Stimulated activated CD8-positive, alpha-beta memory T cell treated with anti-CD3 and anti-CD28 coated beads, Interleukin-4, amount 100 ng/mL, for 4 hours (primary cell): ENCODE measurements at places on chromosomes 12 and 14.

GRCh38 chr14:105326891-105327694 is 12.5 kb downstream of the PACS2 start:
- no peak for DNase-seq

- no peak for DNase-seq
Observed at GRCh38 chr12:57838594-57839302, 7.8 kb downstream of the CTDSP2 start.

- no peak for DNase-seq
Observed at GRCh38 chr14:61065656-61066055, 84.6 kb downstream of the SLC38A6 start.

GRCh38 chr12:68425998-68426397 is 93.8 kb upstream of the MDM1 start:
- DNase-seq, result no peak

GRCh38 chr14:101776344-101776743 is 14.8 kb downstream of the PPP2R5C start:
- no peak for DNase-seq

DNA sequence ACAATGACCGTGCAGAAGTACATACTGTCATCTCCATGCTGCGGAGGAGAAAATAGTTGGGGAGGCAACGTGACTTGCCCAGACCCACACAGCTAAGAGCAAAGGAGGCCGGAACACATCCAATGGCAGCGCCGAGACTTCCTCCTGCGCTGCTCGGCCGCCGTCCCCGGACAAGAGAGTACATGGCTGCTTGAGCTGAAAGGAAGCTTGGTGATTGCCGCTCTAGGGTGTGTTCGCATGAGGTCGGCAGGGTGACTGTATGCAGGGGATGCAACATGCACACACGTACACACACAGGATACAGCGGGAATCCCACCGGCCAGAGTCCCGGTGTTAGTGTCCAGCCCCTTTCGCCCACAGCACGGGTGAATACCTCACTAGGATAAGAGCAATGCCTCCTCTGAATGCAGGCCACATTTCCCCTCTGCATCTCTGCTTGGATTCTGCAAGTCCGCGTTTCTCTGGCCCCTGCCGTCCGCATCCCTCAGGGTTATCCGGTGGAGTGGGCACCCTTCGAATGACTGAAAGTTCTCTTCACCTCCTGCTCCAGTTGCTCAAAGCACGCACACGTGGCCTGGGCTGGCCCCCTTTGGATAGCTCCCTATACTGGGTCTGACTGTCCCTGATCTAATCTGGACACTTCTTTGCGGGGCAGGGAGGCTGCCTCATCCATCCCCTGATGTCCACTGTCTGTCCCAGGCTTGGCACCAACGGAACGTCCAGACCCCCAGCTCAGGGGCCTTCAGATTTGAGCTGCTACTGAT is 78.8 kb downstream of the GSC start:
- DNase-seq, result no peak

- DNase-seq, result no peak
Observed at GRCh38 chr14:70289138-70289537, 70.3 kb downstream of the COX16 start.

GRCh38 chr14:94449930-94450329 is 2.7 kb downstream of the SERPINA11 start:
- DNase-seq, result no peak

- no peak for DNase-seq
Observed at GRCh38 chr14:25090716-25091454, 40.9 kb upstream of the STXBP6 start.

DNA sequence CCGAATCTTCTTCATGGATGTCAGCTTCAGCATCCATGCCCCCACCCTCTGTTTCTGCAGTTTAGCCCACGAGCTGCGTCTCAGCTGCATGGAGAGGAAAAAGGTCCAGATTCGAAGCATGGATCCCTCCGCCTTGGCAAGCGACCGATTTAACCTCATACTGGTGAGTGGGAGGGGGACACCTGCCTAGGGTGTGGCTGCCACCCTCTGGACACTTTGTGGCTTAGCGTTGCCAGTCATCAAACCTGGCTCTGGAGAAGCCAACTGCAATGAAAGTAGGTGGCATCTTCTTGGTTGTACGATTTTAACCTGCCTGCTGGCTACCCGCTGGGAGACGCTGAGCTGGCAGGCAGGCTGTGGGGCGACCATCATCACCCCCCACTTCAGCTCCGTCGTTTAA is 16.7 kb downstream of the DCAF4 start:
- no peak for DNase-seq

GRCh38 chr12:55972042-55972441 is 1.8 kb upstream of the RAB5B start:
- no peak for DNase-seq

DNA sequence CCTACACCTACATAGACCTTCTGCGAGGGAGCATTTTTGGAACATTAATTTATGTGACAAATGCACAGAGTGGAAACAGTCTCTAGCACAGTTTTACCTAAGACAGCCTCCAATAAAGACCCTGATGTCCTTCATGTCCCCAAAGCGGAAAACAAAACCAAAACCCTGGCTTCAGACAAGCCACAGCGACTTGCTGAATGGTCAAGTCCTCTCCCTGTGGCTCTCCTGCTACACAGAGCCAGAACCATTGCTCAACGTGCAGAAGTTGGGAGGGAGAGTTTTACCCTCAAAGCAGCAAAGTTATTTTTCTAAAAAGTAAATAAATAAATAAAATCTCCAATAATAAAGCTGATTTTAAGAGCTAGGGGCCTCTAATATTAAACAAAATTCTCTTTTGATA is 135.0 kb upstream of the TMEM132C start:
- DNase-seq, result no peak

- no peak for DNase-seq
Observed at GRCh38 chr12:132249689-132250478, 79.5 kb downstream of the GALNT9 start.

DNA sequence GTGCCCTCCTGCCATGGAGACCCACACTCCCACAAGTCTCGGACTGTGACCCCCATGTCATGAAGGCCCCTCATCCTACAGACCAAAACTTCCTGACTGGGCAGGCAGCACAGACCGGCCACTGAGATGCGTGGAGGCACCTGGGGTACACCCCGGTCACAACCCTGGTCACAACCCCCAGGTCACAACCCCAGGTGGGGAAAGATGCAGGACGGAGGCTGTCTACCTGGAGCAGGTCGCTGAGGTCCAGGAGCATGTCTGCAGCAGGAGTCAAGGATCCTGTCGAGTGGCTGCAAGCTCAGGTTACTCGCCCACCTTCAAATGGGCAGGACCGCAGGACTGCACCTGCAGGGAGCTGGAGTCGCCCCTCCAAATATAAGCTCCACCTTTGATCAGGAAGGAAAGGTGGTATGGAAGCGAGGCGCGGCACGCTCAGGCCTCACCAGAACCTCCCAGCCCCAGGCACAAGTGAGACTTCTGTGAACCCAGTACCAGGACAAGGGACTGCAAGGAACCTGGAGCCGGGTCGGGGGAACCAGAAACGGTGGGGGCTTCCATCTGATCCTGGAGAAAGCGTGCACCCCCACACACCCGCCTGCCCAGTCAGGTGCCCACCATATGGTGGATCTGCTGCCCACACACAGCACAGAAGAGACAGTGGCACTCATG is 8.1 kb downstream of the BTBD6 start:
- DNase-seq, result no peak

DNA sequence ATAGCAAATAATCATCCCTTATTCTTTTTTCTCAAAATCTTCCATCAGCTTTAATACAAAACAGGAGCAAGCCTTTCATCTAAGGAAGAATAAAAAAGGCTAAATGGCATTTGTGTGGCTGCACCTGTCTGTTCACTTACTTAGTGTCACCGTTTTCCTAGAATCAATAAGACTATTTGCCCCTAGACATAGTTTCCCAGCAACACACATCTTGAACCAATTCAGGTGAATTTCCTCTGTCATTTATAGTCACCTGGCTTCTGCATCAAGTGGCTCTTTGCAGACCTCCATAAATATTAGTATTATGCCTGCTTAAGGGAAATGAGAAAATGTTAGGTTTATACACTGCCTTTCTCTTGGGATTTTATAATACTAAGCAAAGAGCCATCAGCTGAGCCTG is 17.4 kb upstream of the GCH1 start:
- no peak for DNase-seq

DNA sequence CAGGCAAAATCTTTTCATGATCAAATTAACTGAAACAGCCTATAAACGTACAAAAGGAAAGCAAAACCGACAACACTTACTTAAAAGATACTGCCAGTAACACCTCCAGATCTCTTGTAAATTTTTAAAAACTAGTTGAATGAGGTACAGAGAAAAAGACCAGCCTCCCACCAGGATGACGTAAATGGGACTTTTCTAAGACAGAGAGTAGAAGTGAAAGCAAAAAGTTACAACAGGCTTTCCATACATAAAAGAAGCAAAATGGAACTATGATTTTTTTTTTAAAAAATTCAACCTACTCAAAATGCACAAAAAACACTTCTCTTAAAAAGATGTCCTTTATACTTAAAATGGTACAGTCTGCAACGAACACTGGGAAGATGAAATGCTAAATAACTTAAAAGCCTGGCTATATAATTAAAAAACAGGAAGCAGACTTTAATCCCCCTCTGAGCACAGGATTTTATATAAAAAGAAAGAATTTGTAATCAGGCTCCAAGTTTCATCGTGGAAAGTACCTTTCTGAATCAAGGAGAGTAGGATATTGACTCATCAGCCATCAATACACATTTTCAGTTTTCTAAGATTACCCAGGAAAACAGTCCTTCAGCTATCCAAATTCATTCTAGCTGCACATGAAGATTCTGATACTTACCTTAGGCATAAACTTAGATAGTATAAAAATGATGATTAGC is 14.2 kb upstream of the MYO1A start:
- no peak for DNase-seq

DNA sequence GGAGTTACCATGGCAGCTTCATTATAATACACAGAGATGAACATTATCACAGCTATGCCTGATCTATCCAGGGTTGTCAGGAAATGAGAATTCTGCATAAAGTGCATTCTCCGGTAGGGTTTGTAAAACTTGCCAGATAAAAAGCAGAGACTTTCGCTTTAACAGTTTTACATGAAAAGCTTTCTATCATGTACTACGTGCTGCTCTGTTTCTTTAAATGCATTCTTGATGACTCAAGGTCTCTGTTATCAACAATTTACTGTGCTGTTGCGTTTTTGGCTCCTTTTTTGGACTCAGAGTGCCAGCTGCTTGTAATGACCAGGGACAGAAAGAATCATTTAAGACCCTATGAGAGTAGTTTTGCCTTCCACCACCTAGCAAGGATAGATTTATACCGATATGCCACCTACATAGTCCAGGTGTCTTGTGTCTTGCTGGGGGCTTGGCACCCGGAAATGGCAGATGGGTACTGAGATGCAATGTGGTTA is 371.2 kb downstream of the BTG1 start:
- DNase-seq, result no peak

DNA sequence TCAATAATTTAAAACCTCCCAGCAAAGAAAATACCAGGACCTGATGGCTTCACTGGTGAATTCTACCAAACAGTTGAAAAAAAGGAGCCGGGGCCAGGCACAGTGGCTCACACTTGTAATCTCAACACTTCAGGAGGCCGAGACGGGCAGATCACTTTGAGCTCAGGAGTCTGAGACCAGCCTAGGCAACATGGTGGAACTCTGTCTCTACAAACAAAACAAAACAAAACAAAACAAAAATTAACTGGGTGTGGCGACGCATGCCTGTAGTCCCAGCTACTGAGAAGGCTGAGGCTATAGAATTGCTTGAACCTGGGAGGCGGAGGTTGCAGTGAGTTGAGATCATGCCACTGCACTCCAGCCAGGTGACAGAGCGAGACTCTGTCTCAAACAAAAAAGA is 13.7 kb upstream of the TROAP start:
- DNase-seq, result no peak

GRCh38 chr14:36438883-36439282 is 81.1 kb downstream of the NKX2-1 start:
- DNase-seq, result no peak

- no peak for DNase-seq
Observed at GRCh38 chr12:127531542-127531941, 735.4 kb upstream of the TMEM132C start.

DNA sequence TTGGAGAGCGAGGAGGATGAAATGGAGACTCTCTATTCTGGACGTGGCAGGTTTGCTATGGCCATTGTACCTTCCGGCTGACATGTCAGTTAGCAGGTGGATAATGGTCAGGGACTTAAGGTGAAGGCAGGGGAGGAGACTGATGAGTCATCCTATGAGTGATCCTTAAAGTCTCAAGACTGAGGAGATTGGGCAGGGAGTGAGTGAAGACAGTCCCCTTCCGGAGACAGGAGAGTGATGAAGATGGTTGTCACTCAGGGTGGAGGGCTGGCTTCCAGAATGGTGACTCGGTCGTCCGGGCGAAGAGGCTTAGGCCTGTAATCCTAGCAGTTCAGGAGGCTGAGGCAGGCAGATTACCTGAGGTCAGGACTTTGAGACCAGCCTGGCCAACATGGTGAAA is 49.8 kb upstream of the CCDC63 start:
- no peak for DNase-seq

GRCh38 chr14:58638231-58639197 is 752 bp downstream of the DACT1 start:
- no peak for DNase-seq

- DNase-seq, result no peak
Observed at GRCh38 chr12:123242116-123242904, 9.1 kb downstream of the MTRFR start.

GRCh38 chr12:76186131-76186906 is 101.8 kb upstream of the NAP1L1 start:
- no peak for DNase-seq

DNA sequence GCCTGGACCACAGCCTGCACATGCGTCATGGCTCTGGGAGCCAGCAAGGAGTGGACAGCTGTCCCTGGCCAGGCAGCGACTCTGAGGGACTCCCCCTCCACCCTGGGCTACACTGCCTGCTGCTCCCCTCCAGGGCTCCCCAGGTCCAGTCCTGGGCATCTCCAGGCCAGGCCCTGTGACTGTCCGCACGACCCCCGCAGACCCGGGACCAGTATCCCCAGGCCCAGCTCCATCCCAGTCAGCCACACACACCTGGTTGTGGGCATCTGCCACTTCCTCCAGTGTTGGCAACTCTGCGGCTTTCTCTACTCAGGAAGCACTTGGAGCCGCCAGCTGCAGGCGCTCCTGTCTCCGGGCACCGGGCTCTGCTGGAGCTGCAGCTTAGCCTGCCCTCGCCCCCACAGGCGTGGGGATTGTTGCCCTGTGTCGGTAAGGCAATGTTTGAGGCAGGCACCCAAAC is 2.4 kb downstream of the ULK1 start:
- no peak for DNase-seq

- DNase-seq, result no peak
Observed at GRCh38 chr14:44989497-44990440, 27.8 kb downstream of the TOGARAM1 start.

GRCh38 chr12:87814625-87815024 is 214.6 kb downstream of the C12orf50 start:
- no peak for DNase-seq
